ENCODE measurements at places on chromosomes 4 and X. TPM values are rescaled to one million over a fixed set of nuclear protein-coding genes. Genes with fewer than 3 reads are reported as not detected.

Gene SLC30A9
- total RNA-seq: 49.7 TPM

Gene F8
- 12.5 TPM for total RNA-seq

Gene GAGE2A
- total RNA-seq: not detected

Gene XAGE2
- not detected for total RNA-seq

Gene GRPEL1
- 30.8 TPM for total RNA-seq

Gene RAB41
- not detected for total RNA-seq

Gene EPGN
- total RNA-seq: not detected

Gene FGF5
- total RNA-seq: 2.4 TPM

Gene CSAG2
- not detected for total RNA-seq

Gene PLAC1
- not detected for total RNA-seq

Gene PSMD10
- 53.4 TPM for total RNA-seq

Gene CT47B1
- not detected for total RNA-seq

Measured in gastroesophageal sphincter (tissue), 4 donors.